ENCODE measurements at places on chromosomes 6 and 20.

GRCh38 chr6:71336901-71337300 is 48.3 kb downstream of the OGFRL1 start:
- DNase-seq: no peak

- DNase-seq: no peak
Measured at GRCh38 chr6:166559211-166559610, 27.3 kb downstream of the RAMACL start.

DNA sequence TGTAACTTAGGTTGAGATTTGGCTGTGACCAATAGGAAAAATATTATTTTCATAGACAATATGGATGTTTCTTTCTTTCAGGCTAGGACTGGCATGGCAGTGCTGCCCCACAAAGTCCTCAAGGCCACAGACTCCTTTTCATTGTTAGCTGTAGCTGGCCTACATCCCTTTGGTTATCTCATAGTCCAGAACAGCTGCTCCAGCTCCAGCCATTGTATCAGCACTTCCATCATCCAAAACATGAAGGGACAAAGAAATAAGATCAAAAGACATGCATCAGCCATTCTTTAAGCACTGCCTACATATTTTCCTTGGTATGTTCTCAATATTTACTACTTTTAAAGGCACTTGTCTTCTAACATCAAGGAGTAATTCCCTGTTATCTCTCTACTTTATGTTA is 73.0 kb downstream of the ZDHHC14 start:
- no peak for DNase-seq

DNA sequence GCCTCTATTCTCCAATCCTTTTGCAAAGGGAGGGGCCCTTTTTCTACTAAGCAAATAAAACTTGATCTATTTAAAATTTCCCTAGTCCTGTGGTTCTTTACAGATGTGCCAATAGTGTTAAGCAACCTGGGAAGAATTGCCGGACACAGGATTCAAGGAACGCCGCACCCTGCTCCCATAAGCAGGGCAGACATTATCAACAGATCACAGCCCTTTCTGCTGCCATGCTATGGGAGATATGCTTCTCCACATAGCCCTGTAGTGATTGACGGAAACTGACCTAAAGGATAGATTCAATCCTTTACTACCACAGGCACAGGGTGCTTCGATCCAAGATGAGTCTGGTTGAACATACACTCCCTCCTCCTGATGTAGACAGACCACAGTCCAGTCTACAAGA is 118.4 kb upstream of the TRAF3IP2 start:
- DNase-seq: no peak

DNA sequence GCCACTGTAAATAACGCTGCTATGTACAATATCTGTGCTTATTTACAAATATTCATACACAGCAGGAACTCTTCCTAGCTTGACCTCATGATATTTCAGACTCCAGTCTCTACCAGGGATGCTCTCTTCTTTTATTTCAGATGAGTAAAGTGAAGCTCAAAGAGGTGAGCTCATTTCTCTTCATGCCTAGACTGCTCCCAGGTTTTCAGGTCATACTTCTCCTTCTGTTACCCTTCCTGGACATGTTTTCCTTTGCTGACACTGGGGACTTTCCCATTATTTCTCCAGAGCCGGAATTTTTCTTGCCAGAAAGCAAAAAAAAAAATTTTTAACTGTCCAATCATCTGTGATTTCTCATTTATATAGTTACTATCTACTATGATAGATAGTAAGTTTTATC is 147.2 kb upstream of the DST start:
- DNase-seq: no peak

DNA sequence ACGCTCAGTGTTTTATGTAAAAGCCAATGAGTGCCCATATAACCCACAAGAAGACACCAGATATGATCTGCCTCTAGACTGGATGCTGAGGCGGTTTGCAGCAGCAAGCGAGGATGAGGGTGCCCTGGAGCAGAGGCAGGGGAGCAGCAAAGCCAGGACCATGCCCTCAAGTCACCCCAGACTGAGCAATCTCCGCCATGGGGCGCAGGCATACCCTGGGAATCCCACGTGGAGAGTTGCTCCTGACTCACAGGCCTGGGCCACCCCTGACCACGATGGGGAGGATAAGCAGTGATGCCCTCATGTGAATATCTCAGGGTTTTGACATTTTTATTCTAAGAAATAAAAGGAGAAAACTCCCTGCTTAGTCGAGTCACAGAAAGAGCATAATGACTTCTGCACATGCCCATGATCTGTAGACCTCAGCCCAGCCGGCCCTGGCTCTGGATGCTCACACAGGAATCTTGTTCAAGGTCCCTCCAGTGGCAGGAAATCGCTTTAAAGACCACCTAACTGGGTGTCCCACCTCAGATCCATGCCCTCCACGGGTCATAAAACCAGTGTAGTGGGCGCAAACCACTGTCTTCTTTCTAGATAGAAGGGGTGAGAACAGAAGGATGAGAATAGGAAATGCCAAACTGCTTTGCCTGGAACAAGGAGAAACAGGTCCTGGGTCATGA is 138.3 kb upstream of the SNX9 start:
- no peak for DNase-seq

DNA sequence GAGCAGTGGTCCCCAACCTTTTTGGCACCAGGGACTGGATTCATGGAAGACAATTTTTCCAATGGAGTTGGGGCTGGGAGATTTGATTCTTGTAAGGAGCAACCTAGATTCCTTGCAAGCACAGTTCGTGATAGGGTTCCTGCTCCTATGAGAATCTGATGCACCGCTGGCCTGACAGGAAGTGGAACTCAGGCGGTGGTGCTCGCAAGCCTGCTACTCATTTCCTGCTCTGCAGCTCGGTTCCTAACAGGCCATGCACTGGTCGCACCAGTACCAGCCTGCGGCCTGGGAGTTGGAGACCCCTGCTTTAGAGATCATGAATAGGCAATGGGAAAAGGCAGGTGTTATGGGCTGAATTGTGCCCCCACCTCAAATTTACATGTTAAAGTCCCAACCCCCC is 131.2 kb downstream of the PFDN4 start:
- DNase-seq: no peak

- no peak for DNase-seq
Measured at GRCh38 chr6:1080453-1081337, 231.2 kb upstream of the FOXQ1 start.

GRCh38 chr6:99187429-99187828 is 162.0 kb downstream of the FAXC start:
- no peak for DNase-seq

GRCh38 chr20:50870561-50871161 is 60.6 kb downstream of the ADNP start:
- DNase-seq: no peak

GRCh38 chr6:40253420-40253819 is 319.2 kb upstream of the MOCS1 start:
- no peak for DNase-seq

GRCh38 chr6:142279350-142280180 is 22.2 kb upstream of the ADGRG6 start:
- DNase-seq: no peak

DNA sequence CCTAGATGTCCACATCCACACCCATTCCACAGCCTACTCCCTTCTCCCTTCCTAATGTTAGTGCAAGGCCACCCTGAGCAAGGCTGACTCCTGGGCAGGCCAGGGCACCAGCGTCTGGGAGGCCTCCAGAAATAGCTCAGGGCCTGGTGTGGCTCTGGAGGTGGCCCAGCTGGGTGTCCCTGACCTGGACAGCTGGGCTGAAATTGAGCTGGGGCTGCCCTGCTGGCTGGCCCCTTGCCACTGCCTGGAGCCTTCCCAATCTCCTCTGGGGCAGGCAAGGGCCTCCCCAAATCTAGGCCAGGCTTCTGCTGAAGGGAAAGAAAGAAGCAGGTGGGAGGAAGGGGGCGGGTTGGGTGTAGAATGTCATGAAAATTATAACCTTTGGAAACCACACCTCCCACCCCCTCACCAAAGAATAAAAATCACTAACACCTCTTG is 2.1 kb downstream of the FAM110A start:
- peak; percentile 33 for DNase-seq

DNA sequence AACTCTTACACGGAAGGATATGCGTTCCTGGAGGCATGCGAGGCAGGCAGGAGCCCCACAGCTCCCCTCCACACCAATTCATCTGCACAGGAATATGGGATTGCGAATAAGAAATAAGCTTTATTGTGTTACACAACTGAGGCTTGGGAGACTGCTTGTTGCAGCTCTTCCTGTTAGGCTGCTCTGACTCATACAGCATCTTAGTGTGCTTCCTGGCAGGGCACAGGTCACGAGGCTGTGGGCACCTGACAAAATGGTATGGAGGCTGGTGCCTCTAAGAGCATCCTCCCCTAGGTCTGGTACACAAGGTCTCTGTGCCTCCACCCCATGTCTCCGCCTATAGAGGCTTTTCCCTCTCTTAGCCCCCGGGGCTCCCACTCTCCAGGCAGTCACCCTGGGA is 6.8 kb downstream of the SLC22A3 start:
- no peak for DNase-seq

- DNase-seq: peak; percentile 66
Measured at GRCh38 chr20:64255361-64256281, at the start of gene PCMTD2. Gene PCMTD2 (plus strand): TSS chr20:64255748. CDS start chr20:64259966, 4,218 bp downstream.

- DNase-seq: no peak
Measured at GRCh38 chr20:43372051-43372450, 85.6 kb upstream of the SRSF6 start.

GRCh38 chr6:15395087-15395486 is 149.2 kb downstream of the JARID2 start:
- DNase-seq: no peak

GRCh38 chr20:22404419-22405170 is 179.8 kb downstream of the FOXA2 start:
- no peak for DNase-seq

GRCh38 chr20:39960522-39961428 is 728.3 kb downstream of the MAFB start:
- DNase-seq: no peak

DNA sequence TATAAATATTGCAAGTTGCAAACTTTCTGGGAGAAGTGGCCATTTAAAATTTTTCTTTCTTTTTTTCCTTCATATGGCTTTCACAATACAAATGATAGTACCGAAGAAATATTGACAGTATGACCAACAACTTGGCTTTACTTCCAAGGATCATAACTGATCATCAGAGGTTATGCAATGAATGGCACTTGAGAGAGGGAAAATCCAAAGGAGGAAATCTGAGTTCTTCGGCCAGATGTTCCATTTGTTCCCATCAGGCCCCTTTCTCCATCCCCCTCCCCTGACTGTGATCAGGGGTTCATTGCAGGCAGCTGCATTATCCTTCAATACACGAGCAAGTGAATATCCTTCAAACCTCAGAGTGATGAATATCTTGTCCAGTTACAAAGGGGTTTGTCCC is 130.0 kb upstream of the UST start:
- DNase-seq: no peak

- DNase-seq: no peak
Measured at GRCh38 chr6:168785720-168786511, 344.9 kb downstream of the SMOC2 start.

GRCh38 chr6:20211037-20211940 is 980 bp downstream of the MBOAT1 start:
- DNase-seq: no peak

GRCh38 chr6:80548532-80548931 is 442.1 kb downstream of the BCKDHB start:
- no peak for DNase-seq

DNA sequence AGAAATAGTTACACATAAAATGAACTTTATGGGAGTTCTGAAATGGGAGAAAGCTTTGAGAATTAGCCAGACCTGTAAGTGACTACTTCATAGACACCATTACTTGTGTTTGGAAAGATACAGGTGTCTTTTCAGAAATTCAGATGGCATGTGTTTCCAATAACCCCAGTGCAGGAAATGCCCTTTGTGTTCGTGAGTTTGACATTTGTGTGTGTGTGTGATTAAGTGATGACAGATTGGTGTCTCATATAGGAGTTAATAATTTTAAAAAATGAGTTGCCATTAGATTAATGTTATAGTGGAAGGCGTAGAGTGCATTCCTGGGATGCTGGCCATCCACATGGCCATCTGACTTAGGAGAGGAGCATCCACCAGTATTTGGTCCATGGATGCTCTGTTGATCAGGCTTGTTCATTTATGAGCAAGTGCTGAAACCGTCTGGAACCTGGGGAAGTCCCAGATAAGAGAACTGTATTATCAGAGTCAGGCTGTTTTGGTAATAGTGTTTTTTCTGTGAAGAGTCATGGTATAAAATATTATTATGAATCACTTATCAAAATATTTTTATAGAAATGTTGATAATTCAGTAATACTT is 3.1 kb downstream of the STK4 start:
- no peak for DNase-seq

GRCh38 chr20:10309326-10309725 is 90.7 kb downstream of the SNAP25 start:
- DNase-seq: no peak

GRCh38 chr6:99591673-99592364 is 14.8 kb upstream of the PRDM13 start:
- no peak for DNase-seq

- DNase-seq: peak; percentile 46
Measured at GRCh38 chr6:36340618-36341454, 4.1 kb upstream of the BNIP5 start.

DNA sequence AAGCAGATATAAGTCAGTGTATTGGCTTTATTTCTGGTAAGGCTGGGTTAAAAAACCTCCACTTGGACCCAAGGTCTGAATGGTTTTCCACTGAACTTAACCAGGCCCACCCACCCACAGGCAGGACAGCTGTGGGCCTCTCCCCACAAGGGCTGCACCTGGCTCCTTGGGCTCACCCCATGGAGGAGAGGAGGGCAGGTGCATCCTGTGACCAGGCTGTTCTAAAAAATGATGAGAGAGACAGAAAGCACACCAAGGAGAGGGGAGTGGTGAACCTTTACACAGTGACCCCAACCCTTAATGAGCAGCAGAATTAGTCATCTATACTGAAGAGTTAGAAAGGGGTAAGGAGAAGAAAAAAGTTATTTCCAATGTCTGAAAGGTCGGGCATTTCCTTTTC is 34.5 kb upstream of the DUSP22 start:
- no peak for DNase-seq

DNA sequence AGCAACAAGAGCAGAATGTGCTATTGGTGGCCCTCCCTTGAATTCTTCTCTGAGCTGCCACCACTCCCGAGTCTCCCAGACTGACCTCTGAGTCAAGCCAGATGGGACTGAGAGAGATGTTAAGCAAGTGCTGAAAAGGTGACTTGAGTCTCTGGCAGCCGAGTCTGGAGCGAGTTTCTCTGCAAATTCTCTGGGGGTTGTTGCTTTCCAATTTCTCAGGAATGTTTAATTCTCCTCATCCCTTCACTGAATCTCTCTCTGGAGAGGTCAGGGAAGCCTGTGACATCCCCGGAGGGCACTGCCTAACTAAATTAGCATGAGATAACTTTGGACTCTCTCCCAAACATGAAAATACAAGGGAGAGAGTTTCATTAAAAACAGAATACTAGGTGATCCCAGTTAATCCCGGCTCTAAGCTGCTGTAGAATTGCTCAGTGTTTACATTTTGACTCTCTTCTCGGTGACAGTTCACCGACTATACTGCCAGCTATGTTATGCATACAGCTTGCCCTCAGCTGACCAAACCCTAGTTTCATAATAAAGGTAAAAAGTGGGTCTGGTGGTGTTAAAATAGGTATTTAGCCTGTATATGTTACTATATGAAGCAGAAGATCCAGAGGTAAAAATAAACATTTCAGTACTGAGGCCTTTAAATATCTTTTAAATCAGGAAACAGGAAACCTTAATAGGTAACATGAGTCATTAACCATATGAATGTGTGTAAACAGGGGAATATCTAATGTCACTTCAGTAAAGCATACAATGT is 157.9 kb downstream of the FOXC1 start:
- DNase-seq: no peak

Measured in activated CD8-positive, alpha-beta memory T cell treated with anti-CD3 and anti-CD28 coated beads for 4 hours (primary cell).